ENCODE measurements at places on chromosomes 12 and 14.

DNA sequence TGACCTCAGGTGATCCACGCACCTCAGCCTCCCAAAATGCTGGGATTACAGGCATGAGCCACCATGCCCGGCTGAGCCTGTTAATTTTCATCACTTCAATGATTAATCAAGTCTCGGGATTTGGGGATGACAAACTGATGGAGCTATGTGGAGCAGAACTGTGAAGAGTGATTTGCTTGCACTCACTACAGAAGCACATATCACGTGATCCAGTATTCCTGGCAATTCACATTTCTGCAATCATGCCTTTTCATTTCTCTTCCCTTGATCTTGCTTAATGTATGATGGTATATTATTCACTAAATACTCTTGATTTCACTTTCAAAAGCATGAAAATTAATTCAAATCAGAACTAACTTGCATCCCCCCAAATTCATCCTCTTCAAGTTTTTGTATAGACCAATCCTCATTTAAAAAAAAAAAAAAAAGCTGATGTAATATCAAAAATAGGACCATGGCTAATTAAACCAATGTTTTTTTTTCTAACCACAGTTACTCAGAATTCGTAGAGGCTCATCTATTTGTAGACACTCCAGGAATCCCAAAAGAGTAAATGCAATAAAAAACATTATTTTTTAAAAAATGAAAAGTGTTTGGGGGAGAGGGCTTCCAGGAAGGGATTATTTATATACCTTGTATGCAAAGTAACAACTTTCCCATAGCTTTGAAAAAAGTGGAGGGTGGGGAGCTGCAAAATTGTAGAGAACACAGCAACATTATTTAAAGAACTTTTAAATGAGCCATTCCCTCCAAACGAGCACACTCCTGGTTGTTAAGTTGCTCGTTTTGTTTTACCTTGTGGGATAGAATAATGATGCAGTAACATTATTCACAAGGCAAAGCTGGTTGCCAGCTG, 7.0 kb upstream of the ATXN2 start:
- DNase-seq = no peak

- DNase-seq = no peak
Measured at GRCh38 chr12:47052274-47052673, 27.1 kb upstream of the PCED1B start.

- DNase-seq = no peak
Measured at GRCh38 chr12:117000316-117000715, 89.6 kb downstream of the FBXW8 start.

GRCh38 chr12:102685172-102685571, 204.8 kb upstream of the IGF1 start:
- no peak for DNase-seq

Measured in activated CD8-positive, alpha-beta memory T cell treated with anti-CD3 and anti-CD28 coated beads for 4 hours (primary cell).